Left renal pelvis (tissue), 4 donors: ENCODE measurements at places on chromosomes 4 and X.
A peak's percentile ranks its signal among the peaks of the same experiment; 100 is the strongest.

DNA sequence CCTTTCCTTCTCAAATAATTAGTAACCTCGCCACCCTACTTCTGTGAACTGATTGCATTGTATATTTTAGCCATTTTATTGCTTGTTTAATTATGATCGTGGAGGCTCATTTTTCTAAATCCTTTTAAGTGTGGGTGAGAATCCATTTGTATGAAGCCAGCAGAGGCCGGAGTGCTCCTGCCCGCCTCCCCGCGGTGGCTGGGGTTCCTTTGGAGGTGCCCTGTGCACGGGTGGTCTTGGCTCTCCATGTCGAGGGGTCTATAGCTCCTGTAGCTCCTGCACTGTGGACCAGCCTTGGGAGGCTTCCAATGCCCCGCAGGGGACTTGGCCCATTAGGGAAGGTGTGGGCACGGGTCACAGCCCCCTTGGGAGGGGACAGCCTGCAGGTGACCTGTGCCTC lies 15.0 kb downstream of the UVSSA start:
- no peak for DNase-seq

- DNase-seq: no peak
These were observed 314.8 kb downstream of the PPP3CA start for GRCh38 chr4:101032541-101032940.

GRCh38 chr4:42344309-42344708 lies 53.0 kb upstream of the SHISA3 start:
- no peak for DNase-seq

- no peak for DNase-seq
These were observed 54.4 kb upstream of the ACTRT1 start for GRCh38 chrX:128106630-128107029.

GRCh38 chr4:111601671-111602070 lies 543.6 kb upstream of the FAM241A start:
- DNase-seq: no peak

DNA sequence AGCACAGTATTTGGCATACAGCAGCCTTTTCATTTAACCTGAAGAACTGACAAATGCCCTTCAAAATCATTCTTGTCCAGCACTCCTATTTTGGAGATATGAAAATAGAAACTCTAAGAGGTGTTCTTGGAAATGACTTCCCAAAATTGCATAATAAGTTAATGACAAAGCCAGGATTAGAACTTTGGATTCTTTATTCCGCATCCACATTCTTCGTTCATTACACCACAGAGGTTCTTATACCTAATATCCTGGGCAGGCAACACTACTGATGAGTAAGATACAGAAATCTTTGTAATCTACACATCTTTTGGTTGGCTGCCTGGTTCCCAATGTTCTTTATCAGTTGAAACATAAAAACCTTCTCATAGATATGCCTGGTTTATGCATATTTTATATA lies 5.9 kb downstream of the COL25A1 start:
- no peak for DNase-seq

GRCh38 chrX:37753384-37753783 lies 26.5 kb upstream of the CYBB start:
- no peak for DNase-seq

DNA sequence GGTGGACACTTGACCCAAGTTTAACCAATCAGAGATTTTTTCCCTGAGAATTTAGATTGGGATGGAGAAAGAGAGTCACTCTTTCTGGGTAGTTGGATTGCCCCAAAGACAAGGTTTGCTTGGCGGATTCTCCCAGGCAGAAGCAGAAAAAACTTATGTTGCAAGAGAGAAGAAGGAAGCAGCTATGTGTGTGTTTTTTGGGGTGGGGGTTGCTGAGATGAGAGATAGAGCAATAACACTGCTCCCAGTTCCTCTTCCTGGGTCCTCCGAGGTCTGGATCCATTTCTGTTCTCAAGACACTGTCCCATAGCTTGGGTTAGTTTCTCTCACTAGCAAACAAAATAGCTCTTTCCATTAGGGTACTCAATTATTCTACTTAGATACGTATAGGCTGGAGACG lies 222.1 kb downstream of the STIM2 start:
- DNase-seq: no peak

GRCh38 chr4:3284734-3285557 lies 7.9 kb upstream of the RGS12 start:
- no peak for DNase-seq

GRCh38 chr4:83922402-83922801 lies 386.5 kb downstream of the GPAT3 start:
- no peak for DNase-seq

GRCh38 chr4:153151535-153152455 lies 52.4 kb upstream of the TRIM2 start:
- peak; percentile 76 for DNase-seq

GRCh38 chrX:129769467-129770154 lies 10.1 kb upstream of the SASH3 start:
- no peak for DNase-seq
